ENCODE measurements at places on chromosomes 4 and X.

GRCh38 chrX:133999031-133999705 lies 13.8 kb upstream of the GPC3 start:
- no peak for DNase-seq

- DNase-seq: no peak
These were observed 129.1 kb downstream of the CPZ start for GRCh38 chr4:8721621-8722020.

DNA sequence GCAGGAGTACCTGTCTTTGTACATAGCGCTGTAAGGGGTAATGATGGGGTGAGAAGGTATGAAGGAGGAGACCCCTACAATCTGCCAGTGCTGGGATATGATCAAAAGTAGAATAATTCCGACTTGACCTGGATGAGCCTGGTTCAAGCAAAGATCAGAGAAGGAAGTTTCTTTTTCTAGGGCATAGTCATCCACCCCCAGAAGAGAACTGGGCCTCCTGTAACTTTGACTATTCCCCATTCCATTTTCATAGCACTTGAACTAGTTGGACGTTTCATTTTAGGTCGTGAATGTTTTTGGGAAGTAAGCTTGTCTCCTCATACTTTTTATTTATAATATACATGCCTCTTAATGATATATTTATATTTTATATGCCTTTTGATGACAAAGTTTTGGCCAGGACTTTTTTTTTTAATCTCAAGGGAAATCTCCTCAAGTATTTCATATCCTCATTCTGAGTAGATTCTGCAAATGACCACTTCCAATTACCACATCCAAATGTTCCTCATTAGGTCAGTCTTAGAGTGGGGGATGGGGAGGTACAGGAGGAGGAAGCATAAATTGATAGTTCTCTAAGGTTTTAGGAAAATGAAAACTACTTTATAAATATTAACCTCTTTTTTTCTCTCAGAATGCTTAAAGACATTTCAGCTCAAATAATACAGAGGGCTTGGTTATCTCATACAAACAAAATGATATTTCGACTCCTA lies 3.5 kb downstream of the CXorf58 start:
- no peak for DNase-seq

DNA sequence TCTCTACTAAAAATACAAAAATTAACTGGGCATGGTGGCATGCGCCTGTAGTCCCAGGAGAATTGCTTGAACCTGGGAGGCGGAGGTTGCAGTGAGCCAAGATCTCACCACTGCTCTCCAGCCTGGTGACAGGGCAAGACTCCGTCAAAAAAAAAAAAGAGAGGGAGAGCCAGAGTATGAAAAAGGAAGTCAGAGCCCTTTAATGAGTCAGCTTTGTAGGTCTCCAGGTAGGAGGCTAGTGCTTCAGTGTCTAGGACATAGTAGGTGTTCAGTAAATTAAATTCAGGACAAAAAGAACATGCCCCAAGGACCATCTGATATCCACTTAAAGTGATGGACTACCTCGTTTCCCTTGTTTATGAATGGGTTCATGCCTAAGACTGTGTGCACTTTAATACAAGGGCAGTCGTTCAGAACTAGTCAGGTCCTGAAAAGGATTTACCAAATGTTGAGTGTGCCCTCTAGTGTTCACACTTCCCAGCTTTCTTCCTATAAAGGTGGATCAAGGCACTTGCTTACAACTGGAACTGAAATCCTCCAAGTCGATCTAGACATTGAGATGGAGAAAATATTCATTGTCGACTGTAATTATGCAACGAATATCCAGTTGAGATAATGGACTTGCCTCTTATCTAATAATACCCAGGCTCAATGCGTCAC lies 29.0 kb downstream of the F9 start:
- DNase-seq: peak; percentile 29

All from iPS DF 6.9 (cell line).